ENCODE measurements at places on chromosomes 2 and 18.

- no peak for DNase-seq
These were observed 241.3 kb downstream of the AGPS start for GRCh38 chr2:177633910-177634294.

GRCh38 chr2:218295029-218295428, 2.7 kb upstream of the TMBIM1 start:
- no peak for DNase-seq

GRCh38 chr2:134190062-134190806, 63.6 kb upstream of the MGAT5 start:
- DNase-seq, result no peak

DNA sequence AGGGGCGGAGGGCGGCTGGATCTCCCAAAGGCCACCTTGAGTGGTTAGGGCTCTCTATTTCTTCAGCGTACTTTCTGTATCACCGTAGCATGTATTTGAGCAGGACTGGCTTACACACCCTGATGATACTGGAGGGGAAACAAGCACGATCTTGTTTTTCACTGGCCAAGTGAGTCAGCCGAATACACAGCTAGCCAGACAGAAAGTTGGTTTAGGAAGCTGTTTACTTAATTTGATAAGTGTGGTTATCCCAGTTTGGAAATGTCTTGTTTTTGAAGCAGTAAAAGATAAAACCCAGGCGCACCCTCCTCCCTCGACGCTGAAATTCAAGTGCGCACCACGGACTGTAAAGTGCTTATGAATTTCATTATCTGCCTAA, 582 bp downstream of the RIOK3 start:
- DNase-seq, result no peak

DNA sequence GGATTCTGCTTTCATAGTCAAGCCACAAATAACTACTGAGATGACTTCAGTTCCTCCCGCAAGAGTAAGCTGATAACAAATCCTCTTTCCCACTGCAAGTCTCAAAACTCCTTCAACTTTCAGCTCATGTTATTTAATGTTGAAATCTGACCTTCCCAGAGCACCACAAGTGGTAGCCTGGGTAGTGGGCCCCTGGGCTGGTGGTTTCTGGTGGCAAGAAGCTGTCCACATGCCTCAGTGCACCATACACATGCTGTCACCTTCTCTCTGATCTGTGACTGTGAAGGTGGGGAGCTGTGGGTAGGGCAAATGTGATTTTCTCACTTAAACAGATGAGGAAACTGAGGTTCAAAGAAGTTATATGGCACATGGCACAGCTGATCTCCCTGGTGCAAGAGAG, 246.1 kb upstream of the EPAS1 start:
- no peak for DNase-seq

GRCh38 chr18:65568866-65569265, 181.9 kb upstream of the CDH7 start:
- DNase-seq, result no peak
